ENCODE measurements at places on chromosomes 7 and 10.

- H3K27ac ChIP-seq = no peak overlapping the region
- H3K36me3 ChIP-seq = no peaks in the 10 kb centered on the region
- H3K27me3 ChIP-seq = no peaks in the 10 kb centered on the region
- no peak for DNase-seq
- H3K4me1 ChIP-seq = no peaks in the 10 kb centered on the region
These were observed 141.9 kb downstream of the GRM3 start for GRCh38 chr7:86785641-86786040.

GRCh38 chr10:129755621-129756020 lies 208.5 kb downstream of the EBF3 start:
- H3K36me3 ChIP-seq = no peaks in the 10 kb centered on the region
- no peak overlapping the region for H3K4me3 ChIP-seq
- no peak for DNase-seq
- H3K27ac ChIP-seq = no peak overlapping the region

- peak; percentile 1 for DNase-seq
- H3K4me3 ChIP-seq = no peak overlapping the region
- H3K27ac ChIP-seq = no peak overlapping the region
- H3K4me1 ChIP-seq = peaks cover 6% of the 10 kb centered on the region
These were observed 705.6 kb upstream of the PHF14 start for GRCh38 chr7:10268034-10268433.

DNA sequence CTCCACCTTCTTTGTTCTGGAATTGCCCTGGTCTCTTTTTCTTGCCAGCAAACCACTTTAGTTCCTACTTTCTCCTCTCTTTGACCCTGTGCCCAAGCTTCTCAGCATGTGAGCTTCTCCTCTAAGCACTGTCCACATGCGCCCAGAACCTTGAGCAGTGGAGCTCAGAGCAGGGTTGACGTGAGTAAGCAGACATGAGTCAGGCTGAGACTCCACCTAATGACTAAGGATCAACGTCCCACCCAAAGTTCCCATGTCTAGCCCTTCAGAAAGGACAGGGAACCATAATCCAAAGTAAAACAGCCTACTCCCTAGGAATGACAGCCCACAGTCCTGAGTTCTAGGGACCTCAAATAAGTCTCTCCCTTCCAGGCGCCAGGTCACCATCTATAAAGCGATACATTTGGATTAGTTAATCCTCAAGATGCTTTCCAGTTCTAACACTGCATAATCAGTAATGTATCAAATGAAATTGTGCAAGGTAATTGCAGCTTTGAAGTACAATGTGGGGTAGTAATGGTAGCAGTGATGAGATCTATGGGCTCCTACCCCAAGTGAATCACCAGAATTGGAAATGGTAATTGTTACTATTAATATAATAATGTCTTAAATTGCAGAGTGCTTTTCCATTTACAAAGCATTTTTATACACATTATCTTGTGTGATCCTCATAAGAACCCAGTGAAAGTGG lies 44.5 kb downstream of the KCNMA1 start:
- H3K36me3 ChIP-seq = no peaks in the 10 kb centered on the region
- H3K4me3 ChIP-seq = no peak overlapping the region
- no peaks in the 10 kb centered on the region for H3K4me1 ChIP-seq
- no peaks in the 10 kb centered on the region for H3K27me3 ChIP-seq

DNA sequence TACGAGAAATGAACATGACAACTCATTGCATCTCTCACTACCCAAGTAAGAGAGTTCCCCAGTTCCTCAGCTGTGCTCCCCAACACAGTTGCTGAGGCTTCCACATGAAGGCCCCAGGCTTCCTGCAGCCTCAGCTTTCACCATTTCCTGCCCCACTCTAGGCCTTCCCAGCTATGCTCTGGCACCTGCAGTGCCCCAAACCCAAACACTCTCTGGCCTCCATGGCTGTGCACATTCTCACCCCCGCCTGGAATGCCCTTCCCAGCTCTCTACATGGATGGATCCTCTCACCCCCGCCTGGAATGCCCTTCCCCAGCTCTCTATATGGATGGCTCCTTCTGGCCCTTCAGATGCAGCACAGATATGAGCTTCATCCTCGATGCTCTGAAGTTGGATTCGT lies 61.3 kb downstream of the KIAA1549 start:
- no peak overlapping the region for H3K27ac ChIP-seq
- DNase-seq = no peak
- H3K27me3 ChIP-seq = no peaks in the 10 kb centered on the region
- H3K36me3 ChIP-seq = no peaks in the 10 kb centered on the region

DNA sequence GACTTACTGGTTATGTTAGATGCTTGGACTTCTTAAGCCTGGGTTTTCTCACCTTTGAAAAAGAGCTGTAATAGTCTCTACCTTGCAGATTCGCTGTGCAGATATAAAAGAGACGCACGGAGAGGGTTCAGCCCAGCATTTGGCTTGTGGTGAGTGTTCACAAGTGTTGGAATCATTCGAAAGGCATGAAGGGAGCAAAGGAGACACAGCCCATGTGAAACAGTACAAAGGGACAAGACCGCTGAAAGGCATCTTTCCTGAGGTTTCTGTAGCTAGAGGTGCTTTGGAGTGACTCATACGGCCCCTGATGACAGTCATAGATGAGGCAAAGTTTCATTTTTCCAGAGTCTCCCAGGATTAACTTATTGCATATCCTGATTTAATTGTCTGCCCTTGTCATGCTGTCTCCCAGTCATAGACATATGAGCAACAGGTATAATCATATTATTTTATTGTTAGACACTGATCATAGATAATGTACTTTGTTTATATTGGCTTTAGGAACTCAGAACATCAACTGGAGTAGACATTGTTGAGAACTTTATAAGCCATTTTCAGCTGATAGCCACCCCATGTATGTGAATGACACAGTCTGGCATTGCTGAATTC lies 171.1 kb downstream of the ADRA2A start:
- H3K27me3 ChIP-seq = no peaks in the 10 kb centered on the region
- no peak overlapping the region for H3K27ac ChIP-seq
- no peaks in the 10 kb centered on the region for H3K4me1 ChIP-seq
- no peak overlapping the region for H3K4me3 ChIP-seq

- DNase-seq = no peak
- no peak overlapping the region for H3K27ac ChIP-seq
- no peaks in the 10 kb centered on the region for H3K27me3 ChIP-seq
- H3K4me1 ChIP-seq = no peaks in the 10 kb centered on the region
These were observed 361.4 kb downstream of the KIF20B start for GRCh38 chr10:90062786-90063185.

GRCh38 chr7:91055219-91055618 lies 209.0 kb upstream of the FZD1 start:
- no peaks in the 10 kb centered on the region for H3K4me1 ChIP-seq
- H3K27ac ChIP-seq = no peak overlapping the region
- DNase-seq = no peak

DNA sequence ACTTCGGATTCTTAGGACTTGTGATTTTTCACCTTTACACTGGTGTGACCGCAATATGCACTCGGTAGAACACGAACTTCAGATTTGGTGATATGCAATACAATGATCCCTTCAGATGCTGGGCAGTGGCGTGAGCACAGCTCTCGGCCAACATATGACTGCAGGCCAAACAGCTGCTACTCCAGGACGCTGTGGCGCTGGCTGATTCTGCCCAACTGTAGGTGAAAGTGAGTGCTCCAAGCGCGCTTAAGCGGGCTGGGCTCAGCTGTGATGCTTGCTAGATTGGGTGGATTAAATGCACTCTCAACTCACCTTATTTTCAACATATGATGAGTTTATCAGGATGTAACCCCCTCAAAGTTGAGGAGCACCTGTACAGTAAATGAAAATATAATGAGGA lies 137.6 kb upstream of the RET start:
- no peak for DNase-seq
- H3K27me3 ChIP-seq = peaks cover 5% of the 10 kb centered on the region
- H3K4me3 ChIP-seq = no peak overlapping the region
- H3K36me3 ChIP-seq = no peaks in the 10 kb centered on the region
- H3K4me1 ChIP-seq = no peaks in the 10 kb centered on the region

GRCh38 chr10:43200538-43201390 lies 62.5 kb downstream of the CSGALNACT2 start:
- H3K4me1 ChIP-seq = peaks cover 9% of the 10 kb centered on the region
- no peaks in the 10 kb centered on the region for H3K36me3 ChIP-seq
- no peak overlapping the region for H3K27ac ChIP-seq
- no peaks in the 10 kb centered on the region for H3K27me3 ChIP-seq
- no peak for DNase-seq
- H3K4me3 ChIP-seq = no peak overlapping the region

DNA sequence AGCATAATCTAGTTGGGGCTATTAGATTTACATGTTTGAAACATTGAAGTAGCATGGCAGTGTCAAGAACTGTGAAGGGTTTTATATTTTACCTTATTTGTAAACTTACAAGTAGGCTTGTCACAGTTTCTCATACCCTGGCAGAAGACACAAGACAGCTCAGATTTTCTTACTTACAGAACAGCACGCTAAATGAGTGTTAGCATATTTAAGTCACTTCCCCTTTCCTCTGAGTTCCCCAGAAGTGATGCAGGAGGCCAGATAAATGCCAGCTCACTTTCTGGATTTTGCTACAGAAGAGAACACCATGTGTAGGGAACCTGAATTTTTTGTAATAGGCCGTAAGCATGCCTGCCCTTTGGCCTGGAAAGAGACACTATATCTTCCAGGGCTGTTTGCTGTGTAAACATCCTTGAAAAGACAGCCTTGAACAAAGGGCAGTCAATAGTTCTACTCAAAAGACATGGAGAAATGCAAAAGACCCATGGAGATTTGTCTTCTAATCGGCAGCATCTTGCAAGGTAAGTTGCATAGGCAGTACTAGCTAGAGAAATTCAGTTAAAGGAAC lies 279.1 kb downstream of the PHF14 start:
- H3K4me3 ChIP-seq = no peak overlapping the region
- peaks cover 2% of the 10 kb centered on the region for H3K4me1 ChIP-seq
- DNase-seq = peak; percentile 18
- no peak overlapping the region for H3K27ac ChIP-seq

DNA sequence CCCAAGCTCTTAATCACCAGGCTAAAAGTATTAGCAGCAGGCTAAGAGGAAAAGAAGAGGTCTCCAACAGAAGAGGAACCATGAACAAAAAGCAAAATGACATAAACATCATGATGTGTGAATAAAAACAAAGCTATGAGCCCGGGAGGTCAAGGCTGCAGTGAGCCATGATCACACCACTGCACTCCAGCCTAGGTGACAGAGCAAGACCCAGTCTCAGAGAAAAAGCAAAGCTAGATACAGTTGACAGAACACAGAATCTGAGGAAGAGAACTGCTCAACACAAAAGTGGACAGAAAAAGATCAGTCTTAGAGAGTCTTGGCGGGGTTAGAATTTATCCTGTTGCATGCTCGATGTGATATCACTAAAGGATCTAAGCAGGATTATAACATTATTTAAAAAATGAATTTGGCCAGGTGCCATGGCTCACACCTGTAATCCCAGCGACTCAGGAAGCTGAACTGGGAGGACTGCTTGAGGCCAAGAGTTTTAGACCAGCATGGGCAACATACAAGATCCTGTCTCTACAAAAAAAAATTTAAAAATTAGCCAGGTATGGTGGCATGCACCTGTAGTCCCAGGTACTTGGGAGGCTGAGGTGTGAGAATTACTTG lies 37.5 kb downstream of the NT5C2 start:
- DNase-seq = no peak
- H3K27ac ChIP-seq = no peak overlapping the region
- peaks cover 3% of the 10 kb centered on the region for H3K36me3 ChIP-seq
- no peaks in the 10 kb centered on the region for H3K27me3 ChIP-seq
- no peak overlapping the region for H3K4me3 ChIP-seq

GRCh38 chr10:101018600-101019439 lies 12.1 kb downstream of the PDZD7 start:
- H3K4me3 ChIP-seq = no peak overlapping the region
- no peak overlapping the region for H3K27ac ChIP-seq
- peaks cover 10% of the 10 kb centered on the region for H3K4me1 ChIP-seq
- H3K36me3 ChIP-seq = no peaks in the 10 kb centered on the region
- peaks cover 2% of the 10 kb centered on the region for H3K27me3 ChIP-seq

GRCh38 chr7:149879766-149880637 lies 6.2 kb downstream of the ATP6V0E2 start:
- H3K4me3 ChIP-seq = no peak overlapping the region
- H3K27ac ChIP-seq = no peak overlapping the region
- no peak for DNase-seq
- no peaks in the 10 kb centered on the region for H3K27me3 ChIP-seq
- peaks cover 7% of the 10 kb centered on the region for H3K36me3 ChIP-seq
- H3K4me1 ChIP-seq = peaks cover 11% of the 10 kb centered on the region

- no peaks in the 10 kb centered on the region for H3K27me3 ChIP-seq
- H3K4me3 ChIP-seq = no peak overlapping the region
- H3K27ac ChIP-seq = no peak overlapping the region
These were observed 4.5 kb upstream of the ANKRD1 start for GRCh38 chr10:90925079-90926029.

DNA sequence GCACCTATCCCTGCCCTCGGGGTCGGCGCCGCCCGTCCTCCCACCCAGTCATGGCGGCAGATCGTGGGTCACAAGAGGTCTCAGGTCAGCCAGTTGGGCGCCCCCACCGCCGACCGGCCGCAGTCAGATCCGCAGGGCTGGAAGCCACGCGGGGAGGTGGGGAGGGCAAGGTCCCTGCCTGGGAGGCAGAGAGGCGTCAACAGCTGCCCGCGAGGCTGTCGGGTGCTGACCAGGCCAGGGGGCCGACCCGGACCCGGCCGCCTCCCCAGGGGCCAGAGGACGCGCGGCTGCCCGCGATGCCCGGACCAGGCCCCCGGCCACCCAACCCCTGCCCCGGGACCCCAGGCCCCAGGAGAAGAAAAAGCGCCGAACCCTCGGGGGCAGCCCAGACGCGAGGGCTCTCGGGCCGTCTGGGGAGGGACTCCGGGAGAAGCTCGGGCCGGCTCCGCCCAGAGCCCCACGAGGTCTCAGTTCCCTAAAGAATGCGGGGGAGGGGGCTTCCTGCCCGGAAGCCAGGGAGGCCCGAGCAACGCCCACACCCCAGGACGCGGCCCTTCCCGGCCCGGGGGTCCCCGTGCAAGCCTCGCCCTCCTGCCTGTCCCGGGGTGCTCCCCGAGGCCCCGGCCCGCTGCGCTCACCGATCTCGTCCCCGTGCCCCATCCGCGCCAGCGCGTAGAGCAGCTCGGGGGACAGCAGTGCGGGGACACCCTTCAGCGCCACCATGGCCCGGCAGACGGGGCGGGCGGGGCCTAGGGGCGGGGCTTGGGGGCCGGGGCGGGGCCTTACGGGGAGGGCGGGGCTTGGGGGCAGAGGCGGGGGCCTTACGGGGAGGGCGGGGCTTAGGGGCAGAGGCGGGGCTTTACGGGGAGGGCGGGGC lies at the start of gene FUOM:
FUOM (minus strand) TSS at position 735 of the 877 bp plus-strand sequence; CDS start at position 723, 12 bp downstream.
- no peaks in the 10 kb centered on the region for H3K27me3 ChIP-seq
- DNase-seq = peak; percentile 77
- H3K4me3 ChIP-seq = peak within 1 kb of the TSS; percentile 68
- H3K4me1 ChIP-seq = peaks cover 10% of the 10 kb centered on the region
- peak within 1 kb of the TSS; percentile 36 for H3K27ac ChIP-seq

DNA sequence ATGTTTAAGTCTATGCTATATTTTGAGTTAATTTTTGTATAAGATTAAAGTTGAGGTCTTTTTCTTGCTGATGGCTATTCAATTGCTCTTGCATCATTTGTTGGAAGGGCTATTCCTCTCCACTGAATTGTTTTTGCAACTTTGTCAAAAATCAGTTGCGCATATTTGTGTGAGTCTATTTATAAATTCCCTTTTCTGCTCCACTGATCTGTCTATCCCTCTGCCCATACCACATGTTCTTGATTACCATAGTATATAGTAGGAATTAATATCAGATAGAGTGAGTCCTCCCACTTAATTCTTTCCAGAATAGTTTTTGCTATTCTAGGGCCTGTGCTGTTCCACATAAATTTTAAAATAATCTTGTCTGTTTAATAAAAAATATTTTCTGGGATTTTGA lies 152.4 kb upstream of the ADCY1 start:
- peaks cover 4% of the 10 kb centered on the region for H3K27me3 ChIP-seq
- no peak for DNase-seq
- H3K4me3 ChIP-seq = no peak overlapping the region
- no peak overlapping the region for H3K27ac ChIP-seq
- H3K4me1 ChIP-seq = no peaks in the 10 kb centered on the region
